ENCODE measurements at places on chromosomes 1 and 21.

DNA sequence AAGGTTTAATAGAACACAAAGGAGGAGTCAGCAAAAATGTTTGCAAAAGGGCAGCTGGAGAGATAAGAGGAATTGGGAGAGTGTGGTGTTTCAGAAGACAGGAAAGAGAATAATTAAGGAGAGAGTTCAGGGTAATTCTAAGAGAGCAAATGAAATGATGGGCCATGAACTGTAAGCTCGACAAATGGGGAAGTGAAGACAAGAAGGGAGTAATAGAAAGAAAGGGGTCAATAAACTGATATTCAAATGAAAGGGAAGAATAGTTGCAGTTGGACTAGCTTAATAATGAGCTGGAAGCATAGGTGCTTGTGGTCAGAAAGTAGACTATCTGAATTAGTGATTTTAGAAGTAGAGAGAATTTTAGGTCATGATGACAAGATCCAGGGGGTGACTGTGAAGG is 15.6 kb upstream of the RNF220 start:
- DNase-seq, result no peak

DNA sequence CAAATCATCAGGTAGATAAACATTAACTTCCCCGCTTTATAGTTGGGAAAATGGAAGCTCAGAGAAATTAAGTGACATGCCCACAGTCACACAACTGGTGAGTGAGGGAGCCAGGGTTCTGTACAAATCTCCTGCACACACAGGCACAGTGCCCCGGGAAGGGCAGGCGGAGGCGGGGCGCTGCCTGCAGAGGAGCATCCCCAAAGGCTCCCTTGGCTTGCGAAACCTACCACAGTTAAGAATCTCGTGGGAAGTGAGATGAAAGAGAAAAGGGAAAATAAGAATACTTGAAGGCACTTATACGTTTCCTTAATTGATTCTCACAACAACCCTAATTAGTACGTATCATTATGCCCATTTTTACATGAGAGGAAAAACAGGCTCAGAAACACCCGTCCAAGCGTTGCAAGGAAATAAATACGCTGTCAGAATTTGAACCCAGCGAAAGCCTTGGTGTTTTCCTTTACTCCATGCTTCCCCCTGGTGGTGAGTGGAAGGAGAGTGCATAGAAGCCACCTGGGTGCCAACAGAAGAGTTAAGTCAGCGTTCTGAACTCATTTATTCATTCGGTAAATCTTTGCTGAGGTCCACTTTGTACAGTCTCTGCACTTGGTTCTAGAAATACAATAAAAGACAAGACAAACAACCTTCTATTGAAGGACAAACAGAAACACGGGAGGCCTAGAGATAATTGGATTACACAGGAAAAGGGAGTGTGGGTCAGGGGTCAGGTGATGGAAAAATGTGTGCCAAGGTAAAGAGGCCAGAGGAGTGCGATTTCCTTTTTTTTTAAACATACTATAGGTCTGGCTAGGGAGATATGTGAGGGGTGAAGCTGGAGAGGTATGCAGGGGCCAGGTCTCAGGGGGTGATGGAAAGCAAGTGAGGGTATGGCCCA is 28.4 kb downstream of the ACP6 start:
- DNase-seq, result peak; percentile 11

- DNase-seq, result peak; percentile 54
Observed at GRCh38 chr1:2314803-2315673, 76.3 kb downstream of the MORN1 start.

DNA sequence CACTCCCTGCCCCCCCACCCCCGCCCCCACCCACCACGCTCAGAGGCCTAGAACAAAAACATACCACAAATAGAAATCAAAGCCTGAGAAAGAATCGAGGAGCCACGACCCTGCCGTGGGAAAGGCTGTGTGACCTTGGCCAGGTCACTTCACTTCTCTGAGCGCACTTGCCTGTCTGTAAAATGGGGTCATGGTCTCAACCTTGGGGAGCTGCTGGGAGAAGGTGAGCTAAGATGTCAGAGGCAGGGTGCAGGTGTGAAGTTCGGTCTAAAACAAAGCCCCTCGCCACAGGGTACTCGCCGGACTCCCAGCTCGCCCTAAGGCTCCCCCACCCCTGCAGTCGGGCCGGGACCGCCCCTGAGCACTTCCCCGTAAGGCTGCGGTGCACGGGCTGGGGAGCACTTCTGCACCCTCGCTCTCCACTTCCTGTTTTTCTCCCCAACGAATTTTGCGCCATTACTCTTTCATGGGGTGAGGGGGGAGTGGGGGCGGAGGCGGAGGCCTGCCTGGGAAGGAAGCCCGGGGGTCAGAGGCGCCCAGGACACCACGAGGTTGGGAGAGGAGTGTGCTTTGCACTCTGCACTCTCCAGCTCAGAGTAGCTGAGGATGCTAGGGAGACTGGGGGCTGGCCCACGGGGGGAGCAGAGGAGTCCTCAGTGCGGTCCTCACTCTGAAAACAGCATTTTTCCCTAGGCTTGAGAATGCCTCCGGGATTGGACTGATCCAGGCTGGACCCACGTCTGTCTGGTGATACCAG is 21.9 kb upstream of the PIK3CD start:
- DNase-seq, result peak; percentile 53

GRCh38 chr1:3663999-3664699 is 11.8 kb downstream of the TP73 start:
- no peak for DNase-seq

- no peak for DNase-seq
Observed at GRCh38 chr1:171727778-171728177, 14.1 kb downstream of the VAMP4 start.

All from stimulated activated CD4-positive, alpha-beta T cell treated with anti-CD3 and anti-CD28 coated beads, Interleukin-1b, Interleukin-23, amount 100 ng/mL, for 4 hours (primary cell).